ENCODE measurements at places on chromosomes 1 and 21.

GRCh38 chr21:43994085-43994484 lies 18.0 kb upstream of the TRAPPC10 start:
- DNase-seq, result no peak

DNA sequence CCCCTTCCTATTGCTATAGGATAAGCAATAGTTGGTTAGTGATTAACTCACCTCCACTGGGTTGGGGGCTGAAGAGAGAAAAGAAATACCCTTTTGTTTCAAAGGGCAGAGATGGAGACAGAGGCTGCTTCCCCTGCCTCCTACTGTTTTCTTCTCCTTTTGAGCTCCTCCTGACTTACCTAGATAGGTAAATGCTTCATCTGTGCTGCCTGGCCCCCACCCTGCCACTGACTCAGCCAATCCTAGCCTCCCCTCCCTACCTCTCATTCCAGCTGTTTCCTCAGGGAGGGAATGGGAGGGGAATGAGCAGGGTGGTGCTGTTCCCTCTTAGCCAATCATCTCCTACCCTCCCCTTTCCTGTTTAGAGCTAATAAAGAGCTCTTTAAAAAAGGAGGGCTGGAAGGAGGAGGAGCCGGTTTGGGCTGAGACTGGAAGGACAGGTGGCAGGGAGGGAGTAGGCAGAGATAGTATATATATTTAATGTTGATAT lies at the start of gene C1orf116:
Gene C1orf116 (minus strand): TSS at position 229 of the 490 bp plus-strand sequence. CDS start 5,158 bp downstream, outside the sequence.
- DNase-seq, result no peak

GRCh38 chr1:913491-914130 lies 10.1 kb upstream of the SAMD11 start:
- no peak for DNase-seq

DNA sequence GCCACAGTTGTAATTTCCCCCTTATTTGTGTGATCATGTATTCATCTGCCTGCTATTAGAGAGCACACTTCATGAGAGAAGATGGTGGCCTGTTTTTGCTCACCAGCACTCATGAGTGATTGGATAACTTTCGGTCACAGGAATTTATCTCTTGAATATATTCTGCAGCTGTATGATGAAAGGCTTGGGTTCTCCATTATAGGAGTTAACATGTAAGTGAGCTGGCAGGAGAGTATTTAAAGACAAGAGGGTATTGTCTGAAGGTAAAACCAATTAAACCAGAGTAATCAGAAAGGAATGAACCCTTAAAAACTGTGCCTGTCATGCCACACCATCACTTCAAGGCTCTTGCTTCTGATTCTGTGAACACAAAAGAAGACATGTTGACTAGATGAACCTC lies 574.9 kb upstream of the CAMK1G start:
- DNase-seq, result no peak

DNA sequence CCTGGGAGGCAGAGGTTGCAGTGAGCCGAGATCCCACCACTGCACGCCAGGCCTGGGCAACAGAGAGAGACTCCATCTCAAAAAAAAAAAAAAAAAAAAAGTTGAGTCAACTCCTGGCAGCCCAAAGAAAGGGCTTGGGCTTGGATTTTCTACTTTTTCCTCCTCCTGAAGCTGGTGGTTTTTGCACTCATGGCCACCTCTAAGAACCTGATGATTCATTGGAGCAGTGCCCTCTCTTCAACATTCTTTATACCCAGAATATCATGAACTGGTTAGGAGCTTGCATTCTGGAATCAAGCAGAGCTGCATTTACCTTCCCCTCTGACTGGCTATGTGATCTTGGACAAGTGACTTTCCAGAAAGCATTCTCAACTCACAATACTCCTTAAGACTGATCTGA lies 3.5 kb upstream of the ACTA1 start:
- no peak for DNase-seq

DNA sequence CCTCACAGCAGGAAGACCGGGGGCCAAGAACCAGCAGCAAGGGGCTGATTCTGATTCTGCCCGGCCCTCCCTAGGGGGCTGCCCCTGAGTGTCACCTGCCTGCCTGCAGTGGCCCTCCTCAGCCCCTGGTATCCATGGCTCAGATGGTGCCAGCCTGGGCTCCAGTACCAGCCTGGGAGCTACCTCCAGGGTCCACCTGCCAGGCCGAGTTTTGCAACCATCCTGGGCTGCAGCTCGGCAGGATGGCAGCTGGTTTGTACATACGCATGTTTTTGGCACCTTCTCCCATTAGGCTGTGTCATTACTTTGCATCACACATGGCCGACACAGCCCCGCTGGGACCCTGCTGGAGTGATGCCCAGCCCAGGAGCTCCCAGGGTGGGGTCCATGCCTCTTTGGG lies 93.3 kb upstream of the WNT4 start:
- DNase-seq, result no peak

DNA sequence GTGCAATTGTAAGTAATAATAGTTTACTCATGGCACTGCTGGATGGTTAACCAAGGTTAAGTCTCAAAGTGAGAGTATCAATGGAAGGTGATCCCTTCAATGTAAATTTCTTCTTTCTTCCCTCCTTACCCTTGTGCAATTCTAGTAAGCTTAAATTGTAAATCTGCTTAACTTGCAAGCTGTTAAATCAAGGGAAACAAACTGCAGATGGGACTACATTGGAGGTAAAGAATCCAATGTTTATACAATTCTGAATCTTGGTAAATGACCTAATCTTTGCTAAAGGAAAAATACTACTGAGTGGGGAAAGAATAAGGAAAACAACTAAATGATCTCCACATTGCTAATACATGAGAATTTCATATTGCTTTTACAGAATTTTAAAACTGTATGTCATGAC lies 6.7 kb upstream of the CD55 start:
- DNase-seq, result peak; percentile 55

- no peak for DNase-seq
These were observed 77.8 kb upstream of the ZNF281 start for GRCh38 chr1:200487650-200488049.

DNA sequence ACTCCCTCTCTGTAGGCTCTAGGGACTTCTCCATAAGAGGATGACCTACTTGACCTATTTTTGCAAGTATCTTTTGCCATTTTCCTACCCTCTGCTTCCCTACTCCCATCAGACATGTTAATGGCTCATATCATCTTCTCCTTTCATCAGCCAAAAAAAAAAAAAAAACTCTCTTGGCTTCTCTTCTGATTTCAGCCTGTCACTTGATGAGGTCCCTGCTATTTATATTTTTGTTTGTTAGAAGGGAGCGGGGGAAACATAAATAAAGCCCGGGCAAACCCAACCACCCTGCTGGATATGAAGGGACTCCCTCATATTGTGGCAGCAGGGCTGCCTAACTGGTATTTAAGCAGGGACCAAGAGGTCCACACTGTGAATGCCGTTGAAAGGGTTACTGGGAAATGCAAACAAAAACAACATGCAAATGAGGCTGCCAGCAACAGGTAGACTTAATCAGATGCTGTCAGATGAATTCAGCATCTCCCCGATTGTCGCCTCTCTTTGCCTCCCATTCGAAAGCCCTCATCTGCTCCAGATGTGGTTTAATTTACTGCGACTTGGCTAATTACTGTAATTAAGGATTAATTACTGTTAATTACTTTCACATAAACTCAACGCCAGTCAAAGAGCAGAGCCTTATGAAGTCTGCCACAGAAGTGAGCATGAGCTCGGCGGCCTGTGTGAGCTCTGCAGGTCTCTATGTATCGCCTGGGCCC lies 172.3 kb downstream of the PBX1 start:
- DNase-seq, result no peak

DNA sequence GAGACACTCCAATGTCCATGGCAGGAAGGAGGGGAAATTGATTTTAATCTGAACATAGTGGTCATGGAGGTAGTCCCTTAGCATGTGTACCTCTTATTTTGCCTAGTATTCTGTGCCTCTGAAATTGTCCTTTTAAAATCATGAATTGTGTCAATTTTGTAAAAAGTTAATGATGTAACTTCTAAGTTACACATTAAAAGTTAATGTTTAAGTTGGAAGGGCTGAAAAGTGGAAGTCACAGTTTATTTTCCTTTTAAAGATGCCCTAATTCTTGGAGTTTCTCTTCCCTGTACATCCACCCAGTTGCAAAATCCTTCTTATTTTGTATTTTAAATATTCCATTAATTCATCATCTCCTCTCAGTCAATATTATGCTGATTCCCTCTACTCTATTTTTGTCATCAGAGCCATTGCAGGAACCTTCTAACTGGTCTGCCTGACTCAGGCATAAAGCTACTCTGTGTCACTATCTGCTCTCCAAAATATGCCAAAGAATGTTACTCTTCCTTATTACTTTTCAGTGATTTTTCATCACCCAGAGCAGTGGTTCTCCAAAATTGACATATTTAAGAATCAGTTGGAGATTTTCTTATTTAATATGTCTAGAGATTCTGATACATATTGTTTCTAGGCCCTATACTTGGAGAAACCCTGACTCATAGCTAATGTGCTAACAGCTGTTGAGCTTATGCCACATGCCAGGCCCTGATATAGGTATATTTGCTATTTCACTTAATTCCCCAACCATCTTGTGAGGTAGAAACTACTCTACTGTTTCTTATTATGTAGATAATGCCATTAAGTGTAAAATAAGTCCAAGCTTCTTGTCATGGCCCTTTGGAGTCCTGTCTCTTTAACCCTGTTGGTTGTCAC lies 5.1 kb downstream of the HOOK1 start:
- DNase-seq, result no peak

DNA sequence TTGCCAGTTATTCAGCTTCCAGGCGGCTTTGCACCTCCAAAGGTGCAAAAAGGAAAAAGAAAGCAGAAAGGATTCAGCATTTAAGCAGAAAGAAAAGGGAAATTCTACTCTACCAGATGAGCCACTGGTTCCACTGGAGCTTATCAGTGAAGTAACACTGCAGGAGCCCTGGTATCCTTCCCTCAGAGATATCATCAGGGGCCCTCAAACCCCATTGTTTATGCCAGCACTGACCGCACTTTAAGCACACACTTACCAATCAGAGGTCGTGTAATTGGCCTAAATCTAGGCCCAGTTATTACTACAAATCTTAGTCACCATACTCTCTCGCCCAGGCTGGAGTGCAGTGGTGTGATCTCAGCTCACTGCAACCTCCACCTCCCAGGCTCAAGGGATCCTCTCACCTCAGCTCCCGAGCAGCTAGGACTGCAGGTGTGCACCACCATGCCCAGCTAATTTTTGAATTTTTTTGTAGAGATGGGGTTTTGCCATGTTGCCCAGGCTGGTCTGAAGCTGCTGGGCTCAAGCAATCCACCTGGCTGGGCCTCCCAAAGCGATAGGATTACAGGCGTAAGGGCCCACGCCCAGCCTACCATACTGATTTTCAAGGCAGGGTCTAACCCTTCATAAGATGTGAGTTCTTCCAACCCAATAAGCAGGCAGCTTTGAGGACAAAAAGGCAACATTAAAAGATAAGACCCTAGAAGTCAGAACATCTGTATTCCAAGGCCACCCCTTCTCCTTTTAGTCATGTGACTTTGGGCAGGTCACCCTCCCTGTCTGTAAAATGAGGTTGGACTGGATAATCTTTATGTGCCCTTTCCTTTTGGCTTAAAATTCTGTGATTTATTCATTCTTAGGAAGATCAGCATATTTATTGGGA lies 125.3 kb downstream of the SYT2 start:
- no peak for DNase-seq

GRCh38 chr1:227767401-227768124 lies 32.3 kb downstream of the SNAP47 start:
- no peak for DNase-seq

DNA sequence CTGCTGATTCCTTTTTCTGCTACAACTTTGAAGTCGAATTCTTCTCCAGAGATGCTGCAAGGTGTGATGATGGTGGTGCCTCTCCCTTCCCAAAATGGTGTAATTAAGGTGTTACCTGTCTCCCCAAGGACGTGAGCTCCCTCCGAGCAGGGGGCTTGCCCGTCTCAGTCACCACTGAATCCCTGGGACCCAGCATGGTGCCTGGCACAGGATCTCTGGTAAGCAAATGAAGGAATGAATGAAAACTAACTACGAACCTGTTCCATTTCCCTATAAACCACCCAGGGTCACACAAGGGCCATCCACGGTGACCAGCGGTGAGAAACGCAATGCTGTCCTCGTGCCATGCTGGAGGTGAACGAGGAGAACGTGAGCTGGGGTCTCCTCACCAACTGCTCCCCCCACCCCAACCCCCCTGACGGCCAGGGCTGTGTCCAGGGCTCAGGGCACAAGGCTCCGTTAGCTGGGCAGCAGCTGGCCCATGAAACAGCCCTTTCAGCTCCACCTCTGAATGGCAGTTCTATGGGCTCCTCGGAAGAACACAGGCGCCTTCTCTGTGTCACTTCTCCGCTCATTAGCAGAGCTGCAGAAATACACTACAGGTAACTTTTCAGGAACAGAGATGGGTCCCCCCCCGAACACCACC lies 2.2 kb upstream of the MATN1 start:
- no peak for DNase-seq

DNA sequence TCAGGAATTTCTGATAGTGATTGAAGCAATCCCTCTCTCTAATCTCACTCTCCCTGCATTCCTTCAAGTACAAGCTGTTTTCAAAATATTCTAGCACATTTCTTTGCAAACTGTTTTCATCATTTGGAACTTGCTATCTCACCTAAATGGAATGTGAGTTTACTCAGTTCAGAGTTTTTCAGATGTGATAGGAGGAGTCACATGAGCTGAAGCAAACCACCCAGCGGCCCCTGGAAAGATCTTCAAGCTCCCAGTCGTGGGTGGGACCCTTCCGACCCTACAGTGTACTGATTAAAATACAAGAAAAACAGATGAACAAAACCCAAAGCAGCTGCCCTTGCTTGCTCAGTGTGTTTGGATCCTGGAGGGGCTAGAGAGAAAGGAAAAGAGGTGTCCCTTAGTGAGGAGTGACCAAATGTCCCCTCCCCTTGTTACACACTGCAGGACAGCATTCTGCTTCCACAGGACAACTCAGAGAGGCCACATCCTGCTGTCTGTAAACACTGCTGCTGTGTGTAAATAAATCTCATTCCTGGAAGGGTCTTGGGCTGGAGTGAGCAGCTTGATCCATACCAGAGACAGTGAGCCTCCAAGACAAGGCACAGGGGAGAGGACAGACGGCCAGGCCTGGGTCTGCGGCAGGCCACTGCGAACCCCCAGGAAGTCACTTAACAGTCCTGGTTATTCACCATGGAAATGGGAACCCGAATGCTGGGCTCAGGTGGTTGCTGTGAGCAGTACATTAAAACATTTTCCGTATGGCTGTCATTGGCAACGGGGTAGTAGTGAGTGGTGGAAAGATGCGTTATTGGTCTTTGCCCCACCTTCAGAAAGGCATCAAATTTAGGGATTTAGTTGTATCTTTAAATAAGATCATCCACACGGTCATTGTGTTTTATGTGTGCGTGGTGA lies 229.2 kb downstream of the RHOU start:
- peak; percentile 84 for DNase-seq

DNA sequence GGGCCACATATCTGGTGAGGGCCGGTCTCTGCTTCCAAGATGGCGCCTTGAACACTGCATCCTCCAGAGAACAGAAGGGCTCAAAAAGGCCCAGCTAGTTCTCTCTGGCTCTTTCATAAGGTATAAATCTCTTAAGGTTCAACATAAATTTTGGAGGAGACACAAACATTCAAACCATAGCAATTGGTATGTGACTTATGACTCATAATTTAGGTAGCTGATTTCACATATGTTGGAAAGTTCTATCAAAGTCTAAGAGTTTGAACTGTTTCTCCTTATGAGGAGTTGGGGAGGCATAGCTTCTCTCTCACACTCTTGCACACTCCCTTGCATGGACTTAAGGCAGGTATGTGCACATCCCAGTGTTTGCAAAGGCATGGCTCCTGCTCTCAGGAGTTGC lies 5.1 kb upstream of the FYB2 start:
- peak; percentile 18 for DNase-seq

- DNase-seq, result no peak
These were observed 31.1 kb downstream of the KPNA6 start for GRCh38 chr1:32138965-32139364.
